Muscle of leg (tissue), 16 donors: ENCODE measurements at places on chromosomes 13 and 19.

DNA sequence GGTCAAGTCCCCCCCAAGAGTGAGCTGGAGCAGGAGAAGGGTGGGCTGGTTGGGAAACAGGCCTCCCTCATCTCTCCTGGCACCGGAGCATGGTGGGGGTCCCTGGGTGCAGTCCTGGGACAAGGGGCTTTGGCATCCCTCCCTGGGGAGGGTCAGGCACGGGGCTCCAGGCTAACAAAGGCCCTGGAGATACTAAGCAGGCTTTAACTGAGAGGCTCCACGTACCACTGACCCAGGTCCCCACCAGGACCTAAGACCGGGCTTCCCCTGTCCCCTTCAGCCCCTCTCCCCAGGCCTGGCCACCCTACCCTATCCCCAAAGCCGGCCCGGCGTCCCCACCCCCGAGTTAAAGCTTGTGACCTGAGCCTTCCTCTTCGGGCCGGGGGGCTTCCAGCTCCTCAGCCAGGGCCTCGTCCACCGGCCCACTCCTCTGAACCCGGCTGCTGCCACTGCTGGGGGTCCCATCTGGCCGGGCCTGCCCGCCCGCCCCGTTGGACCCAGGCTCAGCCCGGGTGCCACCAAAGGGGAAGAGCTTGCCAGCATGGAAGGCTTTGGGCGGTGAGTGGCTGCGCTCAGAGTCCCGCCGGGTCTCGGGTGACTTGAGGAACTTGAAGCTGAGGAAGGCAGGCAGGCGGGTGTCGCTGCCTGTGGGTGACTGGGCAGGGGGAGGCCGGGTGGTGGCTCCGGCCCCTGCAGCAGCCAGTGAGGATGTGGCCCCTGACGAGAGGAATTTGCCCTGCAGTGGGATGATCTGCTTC lies 10.1 kb downstream of the ANO8 start:
- DNase-seq, result no peak

GRCh38 chr19:55157064-55157908 lies at the start of gene TNNI3:
Gene TNNI3, minus strand, starts transcription at chr19:55157732. Its CDS starts 143 bp downstream, at chr19:55157589.
- DNase-seq, result no peak

GRCh38 chr13:99501848-99502301 lies 603 bp downstream of the TM9SF2 start:
- DNase-seq, result peak; percentile 55

GRCh38 chr19:39248806-39249205 lies at the start of gene IFNL4:
Gene IFNL4, minus strand, starts transcription at chr19:39248856.
- DNase-seq, result no peak

DNA sequence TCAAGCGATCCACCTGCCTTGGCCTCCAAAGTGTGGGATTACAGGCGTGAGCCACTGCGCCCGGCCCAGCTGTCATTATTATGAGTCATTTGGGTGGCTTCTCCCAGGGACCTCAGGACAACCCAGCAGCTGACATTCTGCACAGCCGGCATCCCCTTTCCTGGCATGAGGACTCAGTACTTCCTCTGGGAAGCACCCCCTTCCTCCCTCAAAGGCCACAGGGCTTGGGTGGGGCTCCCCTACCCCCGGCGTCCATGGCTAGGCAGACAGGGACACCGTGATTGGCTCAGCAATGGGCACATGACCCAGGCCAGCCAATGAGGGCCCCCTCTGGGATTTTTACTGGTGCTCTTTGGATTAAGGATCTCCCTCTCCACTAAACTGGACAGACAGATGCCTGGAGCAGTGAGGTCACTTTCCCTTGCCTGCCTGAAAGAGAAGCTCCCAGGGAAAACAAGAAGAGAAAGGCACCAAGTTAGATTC lies 6.0 kb downstream of the KANK2 start:
- peak; percentile 94 for DNase-seq

DNA sequence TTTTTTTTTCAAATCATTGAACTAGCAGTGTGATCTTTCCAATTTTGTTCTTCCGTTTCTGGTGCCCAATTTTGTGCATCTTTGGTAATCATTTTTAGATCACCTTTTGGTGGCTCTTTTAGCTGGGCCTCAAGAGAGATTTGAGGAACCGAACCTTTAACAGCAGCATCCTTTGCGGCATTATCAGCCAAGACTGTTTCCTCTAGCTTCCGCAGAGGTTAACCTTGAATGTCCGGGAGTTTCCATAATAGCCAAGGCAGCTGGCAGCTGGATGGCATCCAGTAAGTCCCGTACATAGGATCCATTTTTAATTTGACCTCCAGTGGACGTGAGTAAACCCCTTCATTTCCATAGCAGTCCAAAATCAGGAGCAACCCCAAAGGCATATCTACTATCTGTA lies 9.6 kb downstream of the IRGC start:
- peak; percentile 44 for DNase-seq

- DNase-seq, result peak; percentile 70
Observed at GRCh38 chr13:41610404-41610803, 153.1 kb downstream of the RGCC start.

GRCh38 chr13:75959861-75960481 lies 323.8 kb downstream of the LMO7 start:
- no peak for DNase-seq

DNA sequence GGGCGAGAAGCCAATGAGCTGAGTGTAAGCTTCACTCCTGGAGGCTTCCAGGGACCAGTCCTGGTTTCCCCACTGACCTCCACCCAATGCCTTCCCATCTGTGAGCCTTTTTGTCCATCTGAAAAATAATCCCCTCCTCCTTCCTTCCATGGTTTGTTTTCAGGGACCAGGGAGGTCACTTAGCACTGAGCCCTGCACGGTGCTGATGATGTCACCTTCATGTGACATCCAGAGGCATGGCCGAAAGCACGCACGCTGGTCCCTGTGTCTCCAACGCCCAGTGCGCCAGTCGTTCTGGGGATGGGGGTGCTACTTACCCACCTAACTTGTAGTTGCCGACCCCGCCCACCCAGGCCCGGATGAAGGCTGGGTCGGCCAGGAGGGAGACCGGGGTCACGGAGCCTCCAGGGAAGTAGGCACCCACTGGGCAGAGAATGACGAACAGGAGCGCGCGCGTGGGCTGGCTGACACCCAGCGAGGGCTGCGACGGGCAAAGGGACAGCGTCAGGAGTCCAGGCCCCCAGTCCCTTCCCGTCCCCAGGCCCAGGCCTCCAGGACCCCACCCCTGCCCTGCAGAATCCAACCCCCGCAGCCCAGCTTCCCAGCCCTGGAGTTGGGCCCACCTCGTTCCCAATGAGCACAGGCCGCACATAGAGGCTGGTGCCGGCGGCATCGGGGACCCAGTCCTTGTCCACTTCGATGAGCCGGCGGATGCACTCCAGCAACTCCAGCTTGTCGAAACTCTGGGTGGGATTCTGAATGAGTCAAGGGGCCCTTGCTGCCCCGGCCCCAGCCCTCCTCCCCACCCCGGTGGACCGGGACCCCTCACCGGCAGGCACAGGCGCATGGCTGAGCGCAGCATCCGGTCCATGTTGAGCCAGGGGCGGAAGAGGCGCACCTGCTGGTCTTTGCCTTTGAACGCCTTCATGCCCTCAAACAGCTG lies 11.2 kb downstream of the BCAT2 start:
- DNase-seq, result no peak

- no peak for DNase-seq
Observed at GRCh38 chr13:66275416-66275815, 954.7 kb downstream of the PCDH9 start.

- peak; percentile 16 for DNase-seq
Observed at GRCh38 chr13:71082631-71083030, 784.4 kb downstream of the DACH1 start.

GRCh38 chr19:32865326-32865725 lies 4.2 kb downstream of the SLC7A9 start:
- DNase-seq, result peak; percentile 22

DNA sequence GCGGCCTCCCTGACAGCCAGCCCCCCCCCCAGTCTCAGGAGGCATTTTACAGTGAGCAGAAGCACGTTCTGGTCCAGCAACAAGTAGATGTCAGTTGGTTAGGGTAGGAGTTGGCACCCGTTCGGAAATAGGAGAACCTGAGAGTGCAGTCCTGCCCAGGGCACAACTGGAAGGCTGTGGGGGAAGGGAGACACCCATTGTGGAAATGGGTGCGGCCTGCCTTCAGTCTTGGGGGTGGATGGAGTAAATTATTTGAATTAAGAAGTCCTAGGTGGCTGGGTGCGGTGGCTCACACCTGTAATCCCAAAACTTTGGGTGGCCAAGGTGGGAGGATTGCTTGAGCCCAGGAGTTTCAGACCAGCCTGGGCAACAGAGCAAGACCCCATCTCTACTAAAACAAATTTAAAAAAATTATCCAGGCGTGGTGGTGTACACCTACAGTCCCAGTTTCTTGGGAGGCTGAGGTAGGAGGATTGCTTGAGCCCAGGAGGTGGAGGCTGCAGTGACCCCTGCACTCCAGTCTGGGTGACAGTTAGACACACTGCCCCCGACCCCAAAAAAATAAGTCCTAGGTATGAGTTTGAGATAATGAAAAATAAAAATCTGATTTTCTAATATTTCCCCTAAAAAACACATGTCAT lies 1.2 kb downstream of the CIRBP start:
- DNase-seq, result peak; percentile 70

DNA sequence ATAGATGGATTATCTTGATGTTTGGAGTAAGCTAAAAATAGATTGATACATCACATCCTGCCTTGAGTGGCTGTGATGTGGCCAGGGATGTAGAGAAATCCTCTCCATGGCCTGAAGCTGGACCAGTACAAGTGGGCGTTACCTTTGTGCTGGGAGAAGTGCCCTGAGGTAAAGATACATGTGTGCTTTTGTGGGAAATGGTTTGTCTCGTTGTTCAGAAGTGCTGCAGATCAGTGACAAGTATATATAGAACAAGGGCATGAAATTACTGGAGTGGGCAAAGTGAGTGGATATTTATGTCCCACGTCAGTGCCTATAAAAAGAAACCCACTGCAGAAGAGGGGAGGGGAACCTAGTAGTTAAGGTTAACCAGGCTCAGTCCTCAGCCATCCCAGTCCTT lies 12.2 kb upstream of the ZNF304 start:
- DNase-seq, result peak; percentile 15

- DNase-seq, result no peak
Observed at GRCh38 chr19:38978326-38978689, 2.8 kb upstream of the FBXO17 start.

DNA sequence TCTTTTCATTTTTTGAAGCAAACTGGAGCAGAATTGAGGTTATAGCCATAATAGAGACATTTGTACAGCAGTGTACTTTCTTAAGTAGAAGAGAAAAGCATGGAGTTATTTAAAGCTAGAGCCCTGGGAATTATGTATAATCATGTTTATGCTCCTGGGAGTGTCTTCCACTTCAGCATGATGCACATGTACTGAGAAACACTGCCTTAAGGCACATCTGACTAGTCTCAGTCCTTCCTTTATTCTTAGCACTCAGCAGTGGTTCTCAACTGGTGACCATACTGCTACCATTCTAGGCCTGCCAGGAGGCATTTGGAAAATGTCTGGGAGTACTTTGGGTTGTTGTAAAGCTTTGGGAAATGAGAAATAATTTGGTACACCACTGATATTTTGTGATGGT lies 45.8 kb downstream of the VWA8 start:
- peak; percentile 30 for DNase-seq

- peak; percentile 30 for DNase-seq
Observed at GRCh38 chr19:30785458-30786137, 413.4 kb downstream of the ZNF536 start.

DNA sequence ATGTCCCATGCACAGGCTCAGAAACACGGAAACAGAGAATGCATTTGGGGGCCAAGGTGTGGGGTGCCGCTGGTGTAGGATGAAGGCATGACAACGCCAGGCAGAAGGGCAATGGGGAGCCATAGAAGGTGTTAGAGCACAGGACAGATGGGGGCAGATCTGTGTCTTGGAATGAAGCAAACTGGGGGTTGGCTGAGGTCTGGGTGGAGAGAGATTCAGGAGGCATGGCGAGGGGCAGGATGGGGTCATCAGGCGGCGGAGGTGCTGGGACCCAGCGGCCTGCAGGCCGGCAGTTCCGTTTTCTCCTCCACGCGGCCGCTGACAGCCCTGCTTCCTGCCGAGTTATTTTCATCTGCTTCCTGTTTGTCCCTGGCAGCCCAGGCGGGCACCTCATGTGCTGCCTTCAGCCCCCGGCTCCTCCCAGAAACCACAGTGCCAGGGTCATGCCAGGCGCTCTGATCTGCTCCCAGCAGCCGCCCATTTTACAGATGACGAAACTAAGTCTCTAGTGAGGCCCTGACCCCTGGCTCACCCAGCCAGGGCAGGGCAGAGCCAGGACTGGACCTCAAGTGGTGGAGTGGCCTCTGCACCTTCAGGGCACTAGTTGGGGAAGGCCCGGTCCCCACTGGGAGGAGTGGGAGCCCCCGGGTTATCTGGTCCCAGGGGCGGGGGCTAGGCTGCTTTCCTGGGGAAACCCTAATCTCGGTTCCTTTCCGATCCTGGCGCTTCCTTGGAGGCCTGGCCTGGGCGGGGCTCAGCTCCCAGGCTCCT lies 2.2 kb downstream of the ARHGAP45 start:
- DNase-seq, result peak; percentile 72

DNA sequence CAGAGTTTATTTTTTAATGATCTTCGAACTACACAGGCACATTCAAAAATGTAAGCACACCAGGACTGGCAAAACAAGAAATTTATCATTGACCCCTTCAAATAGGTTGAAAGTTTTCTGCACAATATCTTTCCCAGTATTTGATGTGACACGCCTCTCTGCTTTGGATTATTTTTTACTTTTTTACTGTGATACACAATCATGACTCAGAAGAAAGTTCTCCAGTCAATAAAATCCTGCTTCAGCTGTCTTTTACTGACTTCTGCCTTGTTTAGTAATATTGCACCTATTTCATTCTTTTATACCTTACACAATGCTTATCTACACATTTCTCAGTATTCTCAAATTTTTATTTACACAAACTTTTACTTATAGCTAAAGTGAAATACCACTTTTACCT lies 1750.4 kb downstream of the PCDH9 start:
- DNase-seq, result no peak

GRCh38 chr13:102970542-102970941 lies 95.7 kb downstream of the SLC10A2 start:
- no peak for DNase-seq

- DNase-seq, result peak; percentile 92
Observed at GRCh38 chr19:925526-926322, at the start of gene ARID3A. Gene ARID3A, plus strand, starts transcription at chr19:926035. Its CDS starts 3,494 bp downstream, at chr19:929529.

- DNase-seq, result no peak
Observed at GRCh38 chr19:54317108-54317964, 4.4 kb upstream of the LILRA5 start.

- no peak for DNase-seq
Observed at GRCh38 chr19:13817018-13817614, 21.9 kb downstream of the ZSWIM4 start.

GRCh38 chr13:107534548-107534947 lies 680.8 kb downstream of the LIG4 start:
- DNase-seq, result no peak

GRCh38 chr19:39728040-39728439 lies 9.8 kb downstream of the CLC start:
- DNase-seq, result no peak

GRCh38 chr19:45798995-45799517 lies 6.4 kb upstream of the DMWD start:
- peak; percentile 80 for DNase-seq

DNA sequence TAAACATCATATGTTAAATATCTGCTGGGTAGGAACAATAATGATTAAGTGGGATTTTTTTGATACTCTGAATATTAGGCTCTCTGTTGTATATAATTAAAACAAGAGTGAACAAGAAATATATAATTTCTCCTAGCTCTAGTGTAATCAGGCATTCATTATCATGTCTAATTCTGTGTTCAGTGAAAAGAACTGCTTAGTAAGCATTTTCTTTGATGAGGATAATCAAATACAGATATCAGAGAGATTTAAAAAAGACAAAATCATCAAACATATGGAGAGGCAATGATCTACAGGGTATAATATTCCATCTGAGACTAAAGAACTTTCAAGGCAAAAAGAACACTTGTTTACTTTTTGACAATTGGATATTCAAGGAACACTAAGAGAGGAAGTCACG lies 241.1 kb downstream of the DNAJC15 start:
- no peak for DNase-seq
